ENCODE measurements at places on chromosomes 7 and 10.
A peak's percentile ranks its signal among the peaks of the same experiment; 100 is the strongest.

GRCh38 chr10:120824881-120825309, 26.3 kb upstream of the WDR11 start:
- no peak for DNase-seq

GRCh38 chr7:84455788-84456187, 261.2 kb upstream of the SEMA3A start:
- DNase-seq: no peak

- DNase-seq: no peak
Observed at GRCh38 chr10:131779661-131780394, 121.0 kb upstream of the PPP2R2D start.

GRCh38 chr7:121360564-121360963, 31.8 kb downstream of the WNT16 start:
- no peak for DNase-seq

DNA sequence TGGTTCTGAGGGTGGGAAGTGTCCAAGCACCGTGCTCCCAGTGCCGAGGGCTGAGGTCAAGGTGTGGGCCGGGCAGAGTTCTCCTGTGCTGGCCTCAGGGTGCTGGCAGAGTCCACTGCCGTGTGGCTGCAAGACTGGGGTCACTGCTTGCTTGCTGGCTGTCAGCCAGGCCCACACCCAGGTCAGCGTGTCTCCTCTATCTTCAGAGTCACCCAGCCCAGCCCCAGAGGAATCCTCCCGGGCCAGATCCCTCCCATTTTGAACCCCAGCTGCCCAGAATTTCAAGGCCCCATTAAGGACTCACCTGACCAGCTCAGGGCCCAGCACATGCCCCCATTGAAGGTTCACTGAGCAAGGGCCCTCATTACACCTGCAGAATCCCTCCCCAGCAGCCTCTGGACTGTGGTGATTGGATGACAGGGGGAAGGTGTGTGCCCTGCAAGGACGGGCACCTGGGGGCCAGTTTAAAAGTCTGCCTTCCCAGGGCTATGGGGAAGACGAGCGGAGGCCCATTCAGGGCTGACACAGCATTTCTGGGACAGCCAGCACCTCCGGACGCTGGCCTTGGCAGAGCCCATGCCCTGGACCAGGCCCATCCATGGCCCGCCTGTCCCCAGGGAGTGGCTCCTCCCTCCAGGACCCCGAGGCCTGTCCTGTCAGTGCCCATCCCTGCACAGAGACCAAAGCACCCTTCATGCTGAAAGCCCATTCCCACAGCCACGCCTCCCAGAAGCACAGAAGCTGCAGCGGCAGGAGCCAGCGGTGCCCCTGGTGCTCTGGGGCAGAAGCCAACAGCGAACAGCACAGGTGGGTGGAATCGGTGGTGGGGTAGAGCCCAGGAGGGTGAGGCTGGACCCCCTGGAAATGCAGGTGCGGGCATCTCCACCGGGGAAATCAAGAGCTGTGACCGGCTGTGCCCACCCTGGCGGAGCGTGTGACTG, 45.1 kb upstream of the PPP2R2D start:
- no peak for DNase-seq

- DNase-seq: no peak
Observed at GRCh38 chr7:112819536-112819935, 29.3 kb upstream of the TMEM168 start.

- no peak for DNase-seq
Observed at GRCh38 chr7:100722480-100723212, 2.4 kb downstream of the EPO start.

GRCh38 chr10:97074256-97075145, 111.3 kb downstream of the SLIT1 start:
- DNase-seq: no peak

GRCh38 chr7:1325246-1325645, 92.6 kb downstream of the UNCX start:
- no peak for DNase-seq

GRCh38 chr10:48195803-48196202, 78.7 kb downstream of the FRMPD2 start:
- no peak for DNase-seq

DNA sequence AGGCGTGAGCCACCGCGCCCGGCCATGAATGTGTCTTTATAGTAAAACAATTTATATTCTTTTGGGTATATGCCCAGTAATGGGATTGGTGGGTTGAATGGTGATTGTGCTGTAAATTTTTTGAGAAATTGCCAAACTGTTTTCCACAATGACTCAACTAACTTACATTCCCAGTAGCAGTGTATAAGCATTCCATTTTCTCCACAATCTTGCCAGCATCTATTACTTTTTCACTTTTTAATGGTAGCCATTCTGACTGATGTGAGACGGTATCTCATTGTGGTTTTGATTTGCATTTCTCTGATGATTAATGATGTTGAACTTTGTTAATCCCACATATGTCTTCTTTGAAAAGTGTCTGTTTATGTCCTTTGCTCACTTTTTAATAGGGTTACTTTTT, 1187.9 kb downstream of the XPNPEP1 start:
- DNase-seq: no peak

DNA sequence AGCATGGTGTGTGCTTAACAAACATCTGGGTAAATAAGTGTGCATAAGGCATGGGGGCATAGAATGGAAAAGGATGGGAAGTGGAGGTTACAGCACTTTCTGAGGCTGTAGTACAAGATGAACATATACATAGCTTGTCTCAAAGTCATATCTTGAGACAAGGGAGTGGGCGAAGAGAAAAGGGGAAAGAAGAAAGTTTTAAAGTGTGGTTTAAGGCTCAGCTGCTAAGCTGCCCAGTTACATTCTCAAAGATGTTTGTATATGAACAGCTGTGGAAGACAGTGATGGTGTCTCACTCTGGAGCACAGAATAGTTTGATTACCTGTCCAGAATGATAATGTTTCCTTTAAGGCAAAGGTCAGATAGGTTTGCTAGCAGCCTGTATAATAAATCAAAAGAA, 61.9 kb upstream of the LANCL2 start:
- no peak for DNase-seq

DNA sequence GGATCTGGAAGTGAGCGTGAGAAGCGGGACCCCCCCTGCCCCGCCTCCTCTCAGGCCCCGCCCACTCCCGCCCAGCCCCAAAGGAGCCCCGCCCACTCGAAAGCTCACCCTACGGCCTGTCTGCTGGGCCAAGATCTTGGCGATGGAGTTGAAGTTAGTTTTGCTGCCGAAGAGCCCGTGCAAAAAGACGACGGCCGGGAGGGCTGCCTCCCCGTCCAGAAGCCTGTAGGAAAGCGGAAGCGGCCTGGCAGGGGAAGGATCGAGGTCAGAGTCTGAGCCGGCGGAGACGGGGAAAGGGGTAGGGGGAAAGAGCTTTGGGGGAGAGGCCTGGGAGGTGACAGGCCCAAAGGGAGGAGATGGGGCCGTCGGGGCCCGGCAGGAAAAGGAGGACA, 386 bp downstream of the ABHD11 start:
- DNase-seq: peak; percentile 54

GRCh38 chr10:43204042-43204942, 62.6 kb downstream of the RASGEF1A start:
- no peak for DNase-seq

- DNase-seq: no peak
Observed at GRCh38 chr7:132471515-132471914, 104.8 kb downstream of the PLXNA4 start.

DNA sequence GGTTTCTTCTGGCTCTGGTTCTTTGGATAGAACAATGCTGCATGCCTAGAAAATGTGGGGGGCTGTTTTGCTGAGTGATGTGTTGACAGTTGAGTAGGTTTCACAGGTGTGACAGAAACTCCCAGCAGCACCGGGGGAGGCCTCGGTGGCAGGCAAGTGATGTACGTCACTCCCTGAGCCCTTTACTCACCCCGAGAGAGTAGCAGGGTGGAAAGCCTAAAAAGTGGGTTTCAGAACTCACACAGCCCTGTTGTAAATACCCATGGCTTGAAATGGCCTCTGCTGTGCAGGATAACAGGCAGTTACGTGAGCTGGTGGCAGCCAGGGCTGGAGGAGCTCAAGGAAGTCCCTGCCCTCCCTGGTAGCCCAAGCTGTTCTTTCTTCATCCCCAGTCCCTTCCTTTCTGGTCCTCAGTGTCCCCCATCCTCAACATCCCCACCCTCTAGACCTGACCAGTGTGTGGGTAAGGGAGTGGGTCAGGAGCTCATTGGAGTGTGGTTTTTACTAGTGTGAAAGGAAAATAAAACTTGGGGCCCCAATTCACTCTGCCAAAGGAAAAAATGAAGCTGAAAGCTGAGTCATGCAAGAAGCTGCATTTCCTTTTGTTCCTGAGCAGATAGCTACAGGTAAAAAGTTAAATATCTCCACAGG, 258.1 kb downstream of the STK31 start:
- DNase-seq: no peak

GRCh38 chr10:123007558-123008354, 839 bp downstream of the IKZF5 start:
- no peak for DNase-seq

GRCh38 chr7:142110098-142110497, 1.4 kb upstream of the MGAM2 start:
- no peak for DNase-seq

GRCh38 chr10:35136263-35136815, 9.7 kb downstream of the CREM start:
- no peak for DNase-seq

DNA sequence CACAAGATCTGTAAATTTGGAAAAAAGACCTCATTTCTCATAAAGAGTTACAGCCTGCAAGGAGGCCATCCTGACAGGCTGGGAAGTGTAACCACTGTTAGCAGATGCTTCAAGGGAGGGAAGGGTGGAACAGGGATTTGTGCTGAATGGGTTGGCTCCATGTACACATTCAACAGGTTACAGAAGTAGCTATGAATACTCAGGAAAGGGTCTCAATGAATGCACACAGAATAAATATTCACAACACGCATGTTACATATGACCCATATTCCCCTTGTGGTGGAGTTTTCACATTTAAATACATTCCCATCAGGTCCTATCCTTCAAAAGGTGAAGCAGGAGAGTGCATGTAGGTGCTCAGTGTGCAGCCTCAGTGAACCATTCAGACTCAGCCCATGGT, 316.4 kb upstream of the COBL start:
- DNase-seq: no peak

- DNase-seq: no peak
Observed at GRCh38 chr7:18995270-18995671, 122.2 kb downstream of the TWIST1 start.

DNA sequence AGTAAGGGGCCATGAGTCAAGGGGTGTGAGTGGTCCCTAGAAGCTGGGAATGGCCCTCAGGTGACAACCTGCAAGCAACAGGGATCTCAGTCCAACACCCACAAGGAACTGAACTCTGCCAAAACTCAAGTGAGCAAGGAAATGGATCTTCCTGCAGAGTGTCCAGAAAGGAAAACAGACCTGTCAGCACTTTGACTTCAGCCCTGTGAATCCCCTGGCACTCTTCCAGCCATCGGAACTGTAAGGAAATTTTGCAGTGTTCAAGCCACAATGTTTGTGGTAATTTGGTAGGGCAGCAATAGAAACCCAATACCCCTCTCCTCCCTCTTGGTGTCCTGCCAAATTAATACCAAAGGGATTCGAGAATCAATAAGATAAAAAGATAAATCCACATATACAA, 6.9 kb downstream of the LYZL1 start:
- DNase-seq: no peak

DNA sequence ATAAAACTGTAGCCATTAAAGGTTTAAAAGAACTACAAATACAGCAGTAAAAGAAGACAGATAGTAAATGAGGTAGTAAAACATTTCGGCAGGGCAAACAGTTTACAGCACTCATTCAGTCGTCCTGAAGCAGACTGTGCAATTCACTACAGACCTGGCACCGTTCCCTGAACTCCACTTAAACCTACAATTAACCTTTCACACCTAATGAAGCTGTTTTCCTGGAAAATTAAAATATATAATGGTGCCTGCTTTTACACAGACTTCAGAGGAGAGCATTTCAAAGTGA, 335.3 kb downstream of the GFRA1 start:
- no peak for DNase-seq

DNA sequence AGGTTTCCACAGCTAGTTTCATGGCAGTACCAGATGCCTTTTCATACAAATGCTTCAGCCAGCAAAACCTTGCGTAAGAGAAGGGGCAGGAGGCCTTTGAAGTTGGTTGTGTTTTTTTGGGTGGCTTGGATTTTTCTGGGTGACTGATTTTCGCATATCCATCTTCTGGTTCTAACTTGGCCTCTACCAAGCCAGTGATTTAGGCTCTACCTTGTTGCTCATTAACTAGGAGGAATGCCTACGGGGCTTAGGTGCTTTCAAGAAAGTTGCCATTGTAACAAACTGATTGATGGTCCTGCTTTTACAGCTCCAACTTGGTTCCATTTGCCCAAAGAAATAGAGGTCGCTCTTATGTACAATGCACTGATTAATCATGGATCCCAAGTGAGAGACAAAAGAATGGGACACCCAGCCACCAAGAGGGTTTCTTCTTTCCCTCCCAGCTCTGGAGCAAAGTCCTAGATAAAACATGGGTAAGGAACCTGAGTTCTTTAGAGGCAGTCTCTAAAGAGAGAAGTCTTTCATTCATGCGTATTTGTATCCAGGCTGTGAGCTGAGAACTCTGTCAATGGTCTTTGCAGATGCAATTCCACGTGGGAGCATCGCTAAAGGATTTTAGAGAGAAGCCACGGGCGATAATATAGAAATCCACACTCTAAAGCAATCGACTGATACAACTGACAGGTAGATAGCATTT, 92.1 kb upstream of the FGFR2 start:
- no peak for DNase-seq

GRCh38 chr10:79241990-79242619, 105.2 kb upstream of the PPIF start:
- no peak for DNase-seq

DNA sequence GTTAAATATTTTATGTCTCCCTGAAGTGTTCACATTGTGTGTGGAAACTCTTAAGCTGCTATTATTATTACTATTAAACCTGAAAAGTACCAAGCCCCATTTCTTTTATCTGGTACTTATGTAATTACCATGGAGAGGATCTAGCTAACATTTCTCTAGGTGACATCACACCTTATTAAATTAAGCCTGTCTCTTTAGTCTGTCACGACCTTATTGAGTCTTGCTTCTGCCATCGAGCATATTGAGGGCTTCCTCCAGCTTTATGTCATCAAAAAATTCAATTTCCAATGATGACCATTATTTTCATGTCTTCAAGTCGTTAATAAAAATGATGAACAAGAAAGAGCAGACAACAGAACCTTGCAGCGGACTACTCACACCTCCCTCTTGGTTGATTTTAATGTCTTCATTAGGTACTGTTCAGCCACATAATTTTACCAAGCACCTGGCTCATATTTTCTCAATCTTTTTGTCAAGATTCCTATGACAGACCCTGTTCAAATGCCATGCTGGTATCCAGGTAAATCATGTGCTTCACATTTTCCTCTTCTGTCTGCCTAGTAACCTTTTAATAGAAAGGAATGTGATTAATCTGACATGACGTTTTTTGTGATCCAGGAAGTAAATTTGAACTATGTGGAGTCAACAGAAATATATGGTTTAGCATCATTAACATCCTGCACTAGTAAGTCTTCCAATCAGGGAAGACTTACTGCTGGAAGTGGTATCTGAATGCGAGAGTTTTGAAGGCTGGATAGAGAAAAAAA, 556.7 kb downstream of the SORCS3 start:
- DNase-seq: no peak

DNA sequence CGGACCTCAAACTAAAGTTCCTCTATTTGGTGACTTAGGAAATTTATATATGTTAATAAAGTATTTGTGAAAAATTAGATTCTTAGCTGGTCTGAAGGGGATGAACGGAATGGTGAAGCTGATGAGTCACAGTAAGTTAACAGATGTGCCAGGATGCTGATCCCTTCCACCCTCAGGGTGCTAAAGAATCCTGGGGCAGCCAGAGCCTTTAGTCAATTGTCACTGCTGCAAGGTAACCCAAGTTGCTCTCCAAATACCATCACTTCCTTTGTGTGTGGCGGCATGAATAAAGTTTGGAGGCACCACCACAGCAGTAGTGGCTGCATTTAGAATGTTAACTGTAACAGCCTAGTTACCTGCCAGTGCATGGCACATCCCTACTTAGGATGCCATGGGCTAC, 222.6 kb upstream of the PPP1R3A start:
- DNase-seq: no peak
